ENCODE measurements at places on chromosomes 1 and 21. TPM values are rescaled to one million over a fixed set of nuclear protein-coding genes. Genes with fewer than 3 reads are reported as not detected.

- no peak for DNase-seq
Observed at GRCh38 chr1:74964508-74965102, 169.6 kb upstream of the LHX8 start.

HORMAD1 gene
- 4.1 TPM for total RNA-seq

- DNase-seq = no peak
Observed at GRCh38 chr1:168112673-168113305, 23.9 kb downstream of the GPR161 start.

RYR2 gene
- 0.53 TPM for total RNA-seq

LDLRAD2 gene
- total RNA-seq = 3.3 TPM

DCST1 gene
- total RNA-seq = 0.88 TPM

DNA sequence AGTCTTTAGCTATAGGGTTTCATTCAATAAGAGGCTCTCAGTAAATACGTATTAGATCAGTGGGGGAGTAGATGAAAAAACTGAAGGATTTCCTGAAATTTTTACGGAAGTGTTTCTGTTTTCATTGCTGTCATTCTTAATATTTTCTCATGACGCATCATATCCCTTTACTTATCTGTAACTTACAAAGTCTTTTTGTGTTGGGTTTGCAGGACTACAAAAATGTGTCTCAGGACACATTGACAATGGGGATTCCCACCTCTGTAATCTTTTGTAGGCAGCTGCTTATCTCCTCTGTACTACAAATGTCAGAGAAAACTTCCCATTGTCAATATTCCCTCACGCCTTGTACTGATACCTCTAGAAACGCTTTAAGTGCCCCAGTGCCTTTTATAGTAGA is 35.5 kb downstream of the CRP start:
- DNase-seq = no peak

DNA sequence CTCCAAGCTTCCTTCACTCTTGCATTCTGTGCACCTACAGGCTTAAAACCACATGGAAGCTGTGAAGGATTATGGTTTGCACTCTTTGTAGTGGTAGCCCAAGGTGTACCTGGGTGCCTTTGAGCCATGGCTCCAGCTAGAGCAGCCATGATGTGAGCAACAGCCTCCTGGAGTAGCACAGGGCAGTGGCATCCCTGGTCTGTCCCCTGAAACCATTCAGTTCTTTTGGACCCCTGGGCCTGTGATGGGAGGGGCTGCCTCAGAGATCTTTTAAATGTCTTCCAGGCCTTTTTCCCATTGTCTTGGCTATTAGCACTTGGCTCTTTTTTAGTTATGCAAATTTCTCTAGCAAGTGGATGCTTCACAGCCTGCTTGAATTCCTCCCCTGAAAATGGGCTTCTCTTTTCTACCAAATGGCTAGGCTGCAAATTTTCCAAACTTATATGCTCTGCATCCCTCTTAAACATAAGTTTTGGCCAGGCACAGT is 47.4 kb downstream of the CLCA4 start:
- DNase-seq = no peak

DNA sequence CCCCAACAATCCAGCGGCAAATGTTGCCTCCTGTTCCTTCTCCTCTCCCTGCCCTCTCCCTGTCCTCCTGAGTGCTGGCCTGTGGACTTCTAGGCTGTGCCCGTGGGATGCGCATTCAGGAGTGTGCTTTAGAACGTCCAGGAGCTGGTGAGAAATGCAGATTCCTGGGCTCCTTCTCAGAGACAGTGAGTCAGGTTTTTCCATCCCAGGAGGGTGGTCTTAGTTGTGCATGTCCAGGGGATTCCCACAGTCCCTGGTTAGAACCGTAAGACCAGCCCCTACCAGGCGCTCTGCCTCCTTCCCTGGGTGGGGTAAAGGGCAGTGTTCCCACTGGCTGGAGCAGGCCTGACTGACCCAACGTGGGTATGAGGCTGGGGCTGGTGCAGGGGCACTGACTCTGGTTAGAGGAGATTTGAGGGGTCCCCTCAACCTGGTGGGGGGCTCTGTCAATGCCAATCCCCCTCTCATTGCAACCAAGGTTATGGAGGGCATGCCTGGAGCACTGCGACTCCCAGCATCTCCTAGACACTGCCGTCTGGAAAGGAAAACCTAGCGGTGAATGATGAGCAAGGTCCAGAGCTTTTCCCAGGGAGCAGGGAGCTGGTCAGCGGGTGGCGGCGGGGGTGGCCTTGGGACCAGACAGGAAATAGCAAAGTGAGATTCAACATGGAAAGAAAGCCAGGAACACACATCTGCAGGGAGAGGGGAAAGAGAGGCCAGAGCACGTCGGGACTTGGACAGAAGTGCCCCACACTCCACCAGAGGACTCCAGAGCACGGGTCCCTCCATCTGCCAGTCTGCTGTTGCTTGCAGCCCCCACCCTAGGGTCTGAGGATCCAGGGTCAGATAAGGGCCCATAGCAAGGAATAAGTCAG is 38.5 kb downstream of the HSPG2 start:
- DNase-seq = no peak

GRCh38 chr1:9111357-9111691 is 17.6 kb downstream of the GPR157 start:
- DNase-seq = peak; percentile 43

MATN1 gene
- not detected for total RNA-seq

JAM2 gene
- total RNA-seq = 4.2 TPM

RXFP4 gene
- not detected for total RNA-seq

CELA2A gene
- not detected for total RNA-seq

DNA sequence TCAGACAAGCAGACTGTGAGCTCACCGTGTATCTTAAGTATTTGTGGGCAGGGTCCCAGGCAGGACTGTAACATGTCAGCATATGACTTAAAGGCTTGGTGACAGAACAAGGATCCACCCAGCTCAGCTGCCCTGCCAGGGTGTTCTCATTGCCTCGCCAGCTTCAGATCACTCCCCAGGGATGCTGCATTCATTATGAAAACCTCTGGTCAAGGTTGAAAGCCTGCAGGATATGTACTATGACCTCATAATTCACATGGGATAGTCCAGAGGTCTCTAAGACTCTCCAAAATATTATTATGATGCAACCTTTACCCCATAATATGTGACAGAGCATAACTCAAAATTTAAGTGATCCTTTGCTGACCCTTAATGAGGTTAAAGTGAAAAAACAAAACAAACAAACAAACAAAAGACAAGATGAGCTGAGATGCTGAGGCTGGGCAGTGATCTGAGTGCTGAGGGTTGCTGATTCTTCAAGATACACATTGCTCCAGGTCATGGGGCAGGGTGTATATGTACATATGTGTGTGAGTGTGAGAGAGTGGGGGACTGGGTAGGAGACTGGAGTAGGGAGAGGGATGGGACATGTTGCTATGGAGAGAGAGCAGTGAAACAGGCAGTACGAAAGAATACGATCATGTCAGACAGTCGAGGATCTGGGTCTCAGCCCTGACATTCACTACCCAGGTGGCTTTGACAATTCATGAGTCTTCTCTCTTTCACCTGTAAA is 98.8 kb upstream of the DUSP10 start:
- no peak for DNase-seq

GRCh38 chr1:30373471-30374399 is 349.6 kb downstream of the MATN1 start:
- DNase-seq = no peak

GRCh38 chr1:197438010-197438790 is 170.1 kb downstream of the CRB1 start:
- DNase-seq = no peak

TSPAN2 gene
- 2.0 TPM for total RNA-seq

DNA sequence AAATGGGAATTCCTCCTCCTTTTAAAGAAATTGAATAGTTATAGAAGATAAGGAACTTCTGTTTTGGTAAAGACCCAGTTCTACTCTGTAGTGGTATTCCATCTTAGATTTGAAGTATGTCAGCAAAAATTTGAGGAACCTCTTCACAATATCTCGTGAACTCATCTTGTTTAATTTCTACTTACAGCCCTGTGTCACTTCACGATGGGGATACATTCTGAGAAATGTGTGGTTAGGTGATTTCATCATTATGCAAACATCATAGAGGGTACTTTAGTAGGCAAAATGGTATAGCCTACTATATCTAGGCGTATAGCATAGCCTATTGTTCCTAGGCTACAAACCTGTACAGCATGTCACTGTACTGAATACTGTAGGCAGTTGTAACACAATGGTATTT is 36.0 kb downstream of the ALG6 start:
- DNase-seq = no peak

ZNF683 gene
- total RNA-seq = not detected

CHML gene
- total RNA-seq = 9.1 TPM

GRCh38 chr21:45280178-45280821 is 7.4 kb downstream of the POFUT2 start:
- no peak for DNase-seq

DNA sequence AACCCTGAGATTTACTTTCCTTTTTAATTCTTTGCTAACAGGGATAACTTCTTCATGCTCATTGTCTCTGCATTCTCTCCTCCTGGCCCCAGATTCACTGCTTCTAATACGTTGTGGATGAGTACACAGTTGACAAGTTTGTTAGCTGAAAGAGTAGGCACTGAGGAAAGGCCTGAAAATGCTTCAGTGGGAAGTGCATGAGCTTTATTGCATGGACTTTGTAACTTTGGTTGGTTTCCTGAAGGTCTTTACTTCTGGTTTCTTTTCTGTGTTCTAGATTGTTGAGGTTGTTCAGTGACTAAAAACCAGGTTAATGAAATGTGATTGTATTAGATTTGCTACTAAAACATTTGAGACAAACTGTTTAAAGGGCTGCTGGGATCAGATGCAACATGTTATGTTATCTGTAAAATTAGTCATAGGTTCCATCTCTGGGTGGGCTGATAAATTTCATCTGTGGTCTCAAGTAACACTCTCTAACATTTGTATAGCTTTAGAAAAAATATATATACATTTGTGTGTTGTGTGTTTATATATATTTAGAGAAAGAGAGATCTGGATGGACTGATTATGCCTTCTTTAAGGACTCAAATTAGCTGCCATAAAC is 19.1 kb downstream of the LRIG2 start:
- no peak for DNase-seq

SMCP gene
- total RNA-seq = not detected

GRCh38 chr1:9809100-9809510 is 14.7 kb downstream of the CLSTN1 start:
- DNase-seq = no peak

DNA sequence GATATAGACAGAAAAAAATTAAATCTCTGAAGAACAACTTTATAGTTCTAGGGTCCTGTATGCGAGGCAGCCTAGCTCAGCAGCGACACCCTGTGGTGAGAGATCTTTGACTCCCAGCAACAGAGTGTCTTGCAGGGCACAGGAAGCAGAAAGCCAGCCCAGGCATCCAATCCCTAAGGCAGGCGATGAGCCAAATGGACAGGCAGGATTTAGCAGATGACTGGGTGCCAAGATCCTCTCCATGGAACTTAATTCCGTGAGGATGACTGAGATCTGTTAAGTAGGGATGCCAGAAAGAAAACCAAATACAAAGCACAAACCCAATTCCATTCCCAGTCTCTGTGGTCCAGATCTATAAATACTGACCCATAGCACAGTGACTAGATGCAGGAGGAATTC is 38.8 kb downstream of the HLCS start:
- DNase-seq = peak; percentile 83

- DNase-seq = no peak
Observed at GRCh38 chr1:84754386-84754703, 64.1 kb upstream of the SSX2IP start.

KIRREL1 gene
- total RNA-seq = 10.5 TPM

GRCh38 chr1:55049914-55050278 is 10.5 kb downstream of the PCSK9 start:
- DNase-seq = peak; percentile 45

TTC24 gene
- total RNA-seq = not detected

OR2T11 gene
- not detected for total RNA-seq

DNA sequence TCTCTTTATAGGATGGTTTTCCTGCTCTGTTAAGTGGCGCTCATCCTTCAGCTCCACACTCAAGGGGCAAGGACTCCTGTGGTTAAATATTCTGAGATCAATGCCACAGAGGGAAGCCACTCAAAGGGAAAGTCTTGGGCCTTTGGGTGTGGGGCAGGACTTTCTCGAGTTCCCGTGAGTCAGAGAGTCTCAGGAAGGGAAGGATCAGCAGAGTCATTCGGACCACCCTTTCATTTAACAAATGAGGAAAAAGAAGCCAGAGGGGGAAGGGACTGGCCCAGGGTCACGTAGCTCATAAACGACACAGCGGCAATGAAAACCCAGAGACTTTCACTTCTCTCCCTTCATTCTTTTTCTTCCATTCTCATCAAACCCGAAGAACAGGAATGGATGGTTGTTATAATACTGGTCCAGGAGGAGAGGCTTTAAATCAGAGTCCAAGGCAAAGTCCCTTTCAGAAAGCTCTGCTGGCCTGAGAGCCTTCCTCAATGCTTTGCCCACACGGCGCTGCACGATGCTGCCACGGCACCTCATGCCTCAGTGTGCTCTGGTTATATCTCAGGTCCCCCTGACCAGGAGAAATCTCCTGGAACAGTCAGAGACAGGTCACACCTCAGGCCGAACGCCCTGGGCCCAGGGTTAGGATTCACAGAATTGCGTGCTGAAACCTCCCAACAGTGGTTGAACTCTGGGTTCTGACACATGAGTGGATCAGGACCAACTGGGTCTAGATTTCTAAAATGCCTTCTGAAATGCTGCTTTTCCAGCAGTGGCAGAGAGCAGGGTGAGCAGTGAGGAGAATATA is 65.3 kb downstream of the TENT5C start:
- no peak for DNase-seq

GRCh38 chr21:32143241-32143939 is 135.5 kb downstream of the MIS18A start:
- DNase-seq = no peak

KRTAP13-2 gene
- total RNA-seq = not detected

EIF2D gene
- total RNA-seq = 30.2 TPM

GRCh38 chr1:184583849-184584248 is 170.8 kb downstream of the EDEM3 start:
- no peak for DNase-seq

- no peak for DNase-seq
Observed at GRCh38 chr1:173328961-173329360, 121.8 kb upstream of the TNFSF4 start.

CMPK1 gene
- 204 TPM for total RNA-seq

- no peak for DNase-seq
Observed at GRCh38 chr1:176551146-176551545, 88.2 kb downstream of the PAPPA2 start.

DNA sequence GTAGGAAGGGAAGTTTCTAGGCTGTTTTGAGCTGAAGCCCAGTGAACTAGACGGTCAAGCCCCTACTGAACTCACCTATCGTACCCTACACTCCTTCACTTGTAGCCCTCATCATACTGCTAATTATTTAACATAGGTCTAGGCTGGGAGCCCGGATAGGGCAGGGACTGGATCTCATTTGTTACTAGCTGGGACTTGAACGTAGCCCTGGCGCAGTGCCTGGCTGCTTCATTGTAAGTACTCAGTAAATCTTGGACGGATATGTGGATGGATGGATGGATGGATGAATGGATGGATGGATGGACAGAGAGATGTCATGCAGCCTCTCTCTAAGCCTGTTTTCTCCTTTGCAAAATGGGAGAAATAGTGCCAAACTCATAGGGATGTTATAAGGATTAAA is 129.2 kb downstream of the EPHB2 start:
- DNase-seq = no peak

GRCh38 chr21:32306021-32306780 is 7.5 kb downstream of the MRAP start:
- DNase-seq = no peak

Data from Peyer's patch (tissue), 4 donors.